Nephron progenitor cell (in vitro differentiated cells): ENCODE measurements at places on chromosomes 7 and 10.
A peak's percentile ranks its signal among the peaks of the same experiment; 100 is the strongest.

DNA sequence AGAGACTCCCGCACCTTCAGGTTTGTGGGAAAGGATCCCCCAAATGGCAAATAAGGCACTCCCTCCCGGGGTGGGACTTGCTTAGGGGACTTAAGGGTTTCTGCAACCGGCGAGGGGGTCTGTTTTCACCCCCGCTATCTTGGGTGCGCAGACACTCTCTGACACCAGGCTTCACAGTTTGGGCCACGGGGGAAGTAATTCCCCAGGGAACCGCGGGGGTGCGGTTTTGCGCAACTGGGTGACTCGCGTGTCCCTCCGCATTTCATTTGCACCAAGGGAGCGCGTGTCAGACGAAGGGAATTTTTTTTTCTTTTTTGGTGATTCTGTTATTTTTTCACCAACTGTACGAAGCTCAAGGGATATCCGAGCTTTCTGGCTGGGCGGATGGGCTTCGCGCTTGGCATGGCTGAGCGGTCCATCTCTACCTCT lies 1.7 kb downstream of the GRM8 start:
- DNase-seq, result peak; percentile 25

GRCh38 chr10:42962110-42962901 lies 114.6 kb upstream of the RET start:
- no peak for DNase-seq

- no peak for DNase-seq
These were observed 97.2 kb downstream of the OAT start for GRCh38 chr10:124321433-124322089.

- no peak for DNase-seq
These were observed 61.8 kb upstream of the FAM204A start for GRCh38 chr10:118403967-118404366.

GRCh38 chr10:79234391-79235315 lies 112.6 kb upstream of the PPIF start:
- no peak for DNase-seq

DNA sequence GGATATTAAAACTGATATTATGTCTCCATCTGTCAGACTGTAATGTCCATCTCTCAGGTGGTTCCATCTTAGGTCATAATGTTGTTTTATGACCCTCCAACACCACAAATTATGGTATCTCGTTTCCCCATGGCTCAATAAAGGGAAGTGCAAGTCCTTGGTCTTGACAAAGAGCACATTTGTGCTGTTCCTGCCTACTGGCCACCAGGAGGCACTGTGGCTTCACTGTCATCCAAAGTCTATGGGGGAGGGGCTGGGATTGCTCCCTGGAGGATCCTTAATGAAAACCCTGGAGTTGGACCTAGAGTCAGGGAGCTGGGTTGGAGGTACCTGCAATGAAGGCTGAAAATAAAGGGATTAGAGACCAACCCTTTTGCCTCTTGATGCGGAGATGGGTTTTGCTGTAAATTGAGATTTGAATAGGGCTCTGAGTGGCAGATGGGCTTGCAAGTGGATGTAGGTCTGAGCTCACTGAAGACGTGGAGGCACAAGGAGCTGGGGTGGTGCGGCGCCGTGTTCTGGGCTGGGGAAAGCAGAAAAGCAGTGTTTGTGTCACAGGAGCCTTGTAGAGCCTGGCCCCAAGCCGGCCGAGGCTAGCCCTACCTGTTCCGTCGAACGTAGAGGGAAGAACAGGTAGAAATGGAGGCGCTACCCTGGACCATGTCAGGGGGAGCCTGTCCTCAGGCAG lies 180.5 kb upstream of the PRSS58 start:
- peak; percentile 37 for DNase-seq

DNA sequence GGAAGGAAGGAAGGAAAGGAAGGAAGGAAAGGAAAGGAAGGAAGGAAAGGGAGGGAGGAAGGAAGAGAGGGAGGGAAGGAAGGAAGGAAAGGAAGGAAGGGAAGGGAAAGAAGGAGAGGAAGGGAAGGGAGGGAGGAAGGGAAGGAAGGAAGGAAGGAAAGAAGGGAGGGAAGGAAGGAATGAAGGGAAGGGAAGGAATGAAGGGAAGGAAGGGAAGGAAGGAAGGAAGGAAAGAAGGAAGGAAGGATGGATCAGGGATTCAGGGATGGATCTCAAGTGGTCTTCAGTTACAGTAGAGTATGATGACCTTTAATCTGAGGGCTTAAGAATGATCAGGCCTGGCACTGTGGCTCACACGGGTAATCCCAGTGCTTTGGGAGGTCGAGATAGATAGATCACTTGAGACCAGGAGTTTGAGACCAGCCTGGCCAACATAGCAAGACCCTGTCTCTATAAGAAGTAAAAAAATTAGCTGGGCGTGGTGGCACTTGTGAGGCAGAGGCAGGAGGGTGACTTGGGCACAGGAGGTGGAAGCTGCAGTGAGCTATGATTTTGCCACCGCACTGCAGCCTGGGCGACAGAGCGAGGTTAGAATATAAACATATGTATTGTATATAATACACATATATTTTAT lies 760 bp upstream of the FOXK1 start:
- DNase-seq, result no peak

- DNase-seq, result no peak
These were observed 143.2 kb upstream of the MGMT start for GRCh38 chr10:129323879-129324278.

GRCh38 chr7:106138776-106139175 lies 26.7 kb upstream of the SYPL1 start:
- no peak for DNase-seq

DNA sequence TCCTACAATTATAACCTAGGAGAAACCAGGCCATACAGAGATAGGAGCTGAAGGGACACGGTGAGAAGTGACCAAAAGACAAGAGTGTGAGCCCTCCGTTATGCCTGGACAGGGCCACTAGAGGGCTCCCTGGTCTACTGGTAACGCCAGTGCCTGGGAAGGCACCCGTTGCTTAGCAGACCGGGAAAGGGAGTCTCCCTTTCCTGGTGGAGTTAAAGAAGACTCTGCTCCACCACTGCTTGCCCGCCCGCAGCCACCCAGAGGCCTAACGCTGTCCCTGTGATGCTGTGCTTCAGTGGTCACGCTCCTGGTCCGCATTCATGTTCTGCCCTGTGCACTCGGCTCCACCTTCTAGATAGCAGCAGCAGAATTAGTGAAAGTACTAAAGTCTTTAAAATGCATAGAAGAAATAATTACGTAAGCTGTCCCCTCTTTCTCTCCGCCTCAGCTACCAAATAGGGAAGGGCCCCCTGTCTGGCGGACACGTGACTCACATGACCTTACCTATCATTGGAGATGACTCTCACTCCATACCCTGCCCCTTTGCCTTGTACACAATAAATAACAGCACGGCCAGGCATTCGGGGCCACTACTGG lies 34.8 kb downstream of the GRID2IP start:
- DNase-seq, result peak; percentile 85

DNA sequence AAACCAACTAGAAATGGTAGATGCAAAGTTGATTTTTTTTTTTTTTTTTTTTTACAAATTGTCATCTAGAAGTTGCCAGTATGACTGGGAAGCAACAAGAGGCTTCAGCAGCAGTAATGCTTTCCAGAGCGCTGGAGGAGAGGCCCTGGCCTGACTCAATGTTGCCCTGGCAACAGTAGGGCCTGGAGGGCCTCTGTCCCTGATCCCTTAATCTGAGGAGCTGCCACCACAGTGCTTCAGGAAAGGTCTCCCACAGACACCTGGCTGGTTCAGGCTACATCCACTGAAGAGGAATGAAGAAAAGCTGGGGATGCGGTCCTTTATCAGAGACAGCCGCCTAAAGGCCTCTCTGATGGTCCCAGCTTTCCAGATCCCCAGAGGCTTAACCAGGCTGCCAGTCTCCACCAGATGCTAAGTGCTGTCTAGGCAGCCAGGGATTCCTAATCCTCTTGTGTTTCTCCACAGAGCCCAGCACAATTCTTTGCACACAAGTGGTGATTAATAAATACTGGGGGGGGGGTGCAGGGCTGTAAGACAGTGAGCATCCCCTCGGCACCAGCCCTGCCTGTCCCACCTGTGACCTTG lies 33.7 kb downstream of the ZNF777 start:
- DNase-seq, result no peak

DNA sequence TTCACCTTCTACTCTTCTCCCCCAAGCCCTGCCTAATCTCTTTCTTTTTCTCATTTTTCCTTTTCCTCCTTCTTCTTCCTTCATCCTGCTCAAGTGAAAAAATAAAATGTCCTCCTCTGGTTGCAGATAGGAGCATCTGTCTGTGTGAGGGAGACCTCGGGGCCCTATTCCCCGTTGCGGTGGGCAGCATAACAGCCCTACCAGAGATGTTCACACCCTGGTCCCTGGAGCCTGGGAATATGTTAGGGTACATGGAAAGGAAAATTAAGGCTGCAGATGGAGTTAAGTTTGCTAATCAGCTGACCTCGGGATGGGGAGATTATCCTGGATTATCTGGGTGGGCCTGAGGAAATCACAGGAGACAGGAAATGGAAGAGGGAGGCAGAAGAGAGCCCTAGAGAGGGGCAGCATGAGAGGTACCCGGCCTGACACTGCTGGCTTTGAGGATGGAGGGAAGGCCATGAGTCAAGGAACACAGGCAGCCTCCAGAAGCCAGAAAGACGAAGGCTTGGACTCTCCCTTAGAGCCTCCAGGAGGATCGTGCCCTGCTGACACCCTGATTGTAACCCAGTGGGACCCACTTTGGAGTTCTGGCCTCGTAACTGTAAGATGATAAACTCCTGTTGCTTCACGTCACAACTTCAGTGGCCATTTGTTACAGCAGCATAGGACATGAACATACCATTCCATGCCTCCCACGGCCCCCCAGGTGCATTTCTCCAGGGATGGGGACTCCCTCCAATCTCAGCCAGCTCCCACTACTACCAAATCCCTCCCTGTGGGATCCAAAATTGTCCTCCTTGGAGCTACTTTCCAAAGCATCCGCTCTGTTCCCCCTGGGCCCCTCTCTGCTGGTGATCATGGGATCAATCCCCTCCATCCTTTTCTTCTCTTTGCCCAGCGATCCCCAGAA lies 39.0 kb upstream of the ZMIZ1 start:
- DNase-seq, result no peak

DNA sequence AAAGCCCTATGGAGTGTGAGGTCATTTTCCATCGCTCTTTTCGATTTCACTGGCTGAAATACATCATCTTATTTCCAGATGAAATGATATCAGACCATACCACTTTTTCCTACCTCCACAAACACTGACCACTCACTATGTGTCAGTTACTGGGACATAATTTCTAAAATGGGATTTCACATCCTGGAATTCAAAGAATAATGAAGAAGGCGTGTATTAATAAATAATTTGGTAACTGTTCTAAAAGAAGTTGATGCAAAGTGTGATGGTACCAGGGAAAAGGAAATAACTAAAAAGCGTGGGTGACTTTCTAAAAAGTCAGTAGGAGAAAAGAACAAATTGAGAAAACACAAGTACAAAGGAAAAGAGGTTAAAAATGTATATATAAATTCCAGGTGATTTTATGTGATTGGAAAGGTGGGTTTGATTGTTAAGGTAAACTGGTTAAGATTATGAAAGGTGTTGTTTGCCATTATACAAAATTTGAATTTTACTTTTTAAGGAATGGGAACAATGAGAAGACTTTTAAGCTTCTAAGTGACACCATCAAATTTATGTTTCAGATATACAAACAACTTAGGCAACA lies 764 bp upstream of the NDUFA5 start:
- no peak for DNase-seq

DNA sequence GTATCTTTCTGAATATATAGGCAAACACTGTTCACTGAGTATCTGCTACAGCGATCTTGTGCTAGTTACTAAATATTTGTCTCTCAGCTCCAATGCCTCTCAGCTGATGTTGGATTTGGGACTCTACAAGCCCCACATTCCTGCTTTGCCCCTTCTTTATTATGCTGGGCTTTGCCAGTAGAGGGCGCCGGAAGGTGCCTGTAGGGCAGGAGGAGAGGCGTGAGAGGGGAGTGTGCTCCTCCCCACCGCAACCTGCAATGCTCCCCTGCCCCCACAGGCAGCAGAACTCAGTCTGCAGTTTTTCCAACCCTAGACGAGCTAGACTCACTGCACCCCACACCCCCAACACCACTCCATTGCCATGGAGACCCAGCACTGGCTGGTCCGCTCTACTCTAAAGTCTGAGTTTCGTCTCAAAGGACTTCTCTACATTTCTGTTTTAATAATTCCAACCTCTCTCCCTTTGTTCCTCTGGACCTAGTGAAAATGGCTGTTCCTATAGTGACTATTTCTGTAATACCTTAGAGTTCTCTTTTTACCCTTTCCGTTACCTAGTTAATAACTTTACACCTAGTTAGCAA lies 337.6 kb downstream of the CCSER2 start:
- peak; percentile 18 for DNase-seq

GRCh38 chr7:30915751-30916150 lies 4.1 kb downstream of the AQP1 start:
- no peak for DNase-seq

GRCh38 chr7:111508387-111508786 lies 53.9 kb downstream of the IMMP2L start:
- no peak for DNase-seq

DNA sequence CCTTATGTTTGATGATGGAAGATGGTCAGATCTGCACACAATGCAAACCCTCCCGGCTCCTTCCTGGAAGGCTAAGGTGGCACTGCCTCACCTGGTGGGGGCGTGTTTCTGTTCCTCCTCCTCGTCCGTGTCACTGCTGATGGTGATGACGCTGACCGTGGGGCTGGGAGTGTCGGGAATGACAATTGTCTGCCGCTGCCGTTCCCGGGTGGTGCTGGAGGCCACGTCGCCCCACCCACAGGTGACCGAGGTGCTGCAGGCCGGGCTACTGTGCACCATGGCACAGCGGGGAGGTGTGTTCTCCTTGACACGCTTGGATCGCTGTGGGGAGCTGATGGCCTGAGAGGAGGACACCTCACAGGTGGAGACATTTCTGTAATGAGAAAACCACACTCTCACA lies 73.1 kb downstream of the CLEC2L start:
- no peak for DNase-seq

GRCh38 chr10:77533887-77534278 lies 103.7 kb downstream of the KCNMA1 start:
- no peak for DNase-seq

DNA sequence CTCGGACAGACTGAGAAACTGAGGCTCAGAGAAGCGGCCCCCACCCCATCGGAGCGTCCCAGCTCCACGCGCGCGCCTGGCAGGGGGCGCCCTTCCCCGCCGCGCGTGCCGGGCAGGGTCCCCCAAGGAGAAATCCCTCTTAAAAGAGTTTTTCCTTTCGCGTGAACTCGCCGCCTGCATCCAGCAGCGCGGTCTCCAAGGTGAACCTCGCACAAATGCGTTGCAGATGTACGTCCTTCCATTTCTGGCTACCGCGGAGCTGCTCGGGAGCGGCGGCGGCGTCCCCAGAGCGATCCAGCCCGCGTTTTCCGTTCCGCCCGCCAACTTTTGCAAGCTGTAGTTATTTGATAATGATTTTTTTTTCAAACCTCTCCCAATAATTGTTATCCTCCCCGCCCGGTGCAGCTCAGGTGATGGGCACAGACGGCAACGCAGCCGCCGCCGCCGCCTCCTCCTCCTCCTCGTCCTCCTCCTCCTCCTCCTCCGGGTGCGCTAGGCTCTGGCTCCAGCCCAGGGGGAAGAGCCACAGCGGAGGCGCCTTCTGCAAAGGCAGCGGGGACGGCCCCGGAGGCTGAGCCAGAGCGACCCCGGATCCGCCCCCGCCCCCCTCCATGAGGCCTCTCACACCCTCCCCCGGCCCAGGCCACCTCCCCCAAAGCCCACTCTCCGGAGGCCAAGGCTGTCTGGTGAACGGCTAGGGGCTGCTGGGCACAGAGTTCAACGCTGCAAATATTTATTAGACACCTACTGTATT lies 74.0 kb upstream of the CUX1 start:
- DNase-seq, result peak; percentile 83

- DNase-seq, result no peak
These were observed 56.1 kb downstream of the TWIST1 start for GRCh38 chr7:19061331-19061730.
